ENCODE measurements at places on chromosomes 13 and 19.

DNA sequence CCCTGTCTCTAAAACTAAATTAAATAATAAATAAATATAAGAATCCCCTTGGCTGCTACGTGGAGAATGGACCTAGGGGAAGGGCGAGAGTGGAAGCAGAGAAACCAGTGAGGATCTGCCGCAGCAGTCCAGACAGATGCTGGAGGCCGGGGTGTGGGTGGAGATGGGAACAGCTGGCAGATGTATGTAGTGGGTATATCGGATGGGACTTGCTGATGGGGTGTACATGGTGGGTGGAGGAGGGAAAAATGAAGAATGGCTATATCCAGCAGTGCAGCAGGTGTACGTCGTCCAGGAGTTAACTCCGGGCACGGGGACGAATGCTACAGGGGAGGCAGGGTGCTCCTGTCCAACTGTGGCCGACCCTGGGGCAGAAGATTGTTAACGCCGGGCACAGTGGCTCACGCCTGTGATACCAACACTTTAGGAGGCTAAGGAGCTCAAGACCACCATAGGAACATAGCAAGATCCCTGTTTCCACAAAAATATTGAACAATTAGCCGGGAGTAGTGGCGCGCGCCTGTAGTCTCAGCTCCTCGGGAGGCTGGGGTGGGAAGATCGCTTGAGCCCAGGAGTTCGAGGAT is 654 bp downstream of the CEP89 start:
- no peak for DNase-seq

- DNase-seq: no peak
These were observed 48.4 kb downstream of the CAB39L start for GRCh38 chr13:49395451-49395865.

- DNase-seq: peak; percentile 15
These were observed 3.2 kb upstream of the PROZ start for GRCh38 chr13:113155201-113155600.

DNA sequence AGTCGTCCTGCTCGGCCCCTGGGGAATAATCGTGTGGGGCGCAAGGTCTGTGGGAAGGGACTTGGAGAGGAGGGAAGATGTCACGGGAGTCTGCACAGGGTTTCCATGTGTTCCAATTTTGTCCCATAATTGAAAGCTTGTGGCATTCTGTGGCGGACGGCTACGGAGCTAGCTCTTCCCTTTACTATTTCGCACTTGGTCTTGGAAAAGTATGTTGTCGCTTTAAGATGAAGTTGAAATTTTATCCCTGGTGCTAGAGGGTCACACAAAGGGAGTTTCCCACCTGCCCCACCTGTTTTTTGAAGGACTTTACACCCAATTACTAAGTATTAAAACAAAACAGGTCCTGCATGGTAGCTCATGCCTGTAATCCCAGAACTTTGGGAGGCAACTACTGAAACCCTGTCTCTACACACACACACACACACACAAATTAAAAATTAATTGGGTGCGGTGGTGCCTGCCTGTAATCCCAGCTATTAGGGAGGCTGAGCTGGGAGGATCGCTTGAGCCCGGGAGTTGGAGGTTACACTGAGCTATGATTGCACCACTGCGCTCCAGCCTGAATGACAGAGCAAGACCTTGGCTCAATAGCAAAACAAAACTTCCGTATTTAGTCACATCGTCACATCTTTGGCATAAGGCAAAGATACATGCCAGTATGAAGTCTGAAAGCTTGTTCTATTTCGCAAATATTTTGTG is 967 bp upstream of the TPT1 start:
- DNase-seq: peak; percentile 56

DNA sequence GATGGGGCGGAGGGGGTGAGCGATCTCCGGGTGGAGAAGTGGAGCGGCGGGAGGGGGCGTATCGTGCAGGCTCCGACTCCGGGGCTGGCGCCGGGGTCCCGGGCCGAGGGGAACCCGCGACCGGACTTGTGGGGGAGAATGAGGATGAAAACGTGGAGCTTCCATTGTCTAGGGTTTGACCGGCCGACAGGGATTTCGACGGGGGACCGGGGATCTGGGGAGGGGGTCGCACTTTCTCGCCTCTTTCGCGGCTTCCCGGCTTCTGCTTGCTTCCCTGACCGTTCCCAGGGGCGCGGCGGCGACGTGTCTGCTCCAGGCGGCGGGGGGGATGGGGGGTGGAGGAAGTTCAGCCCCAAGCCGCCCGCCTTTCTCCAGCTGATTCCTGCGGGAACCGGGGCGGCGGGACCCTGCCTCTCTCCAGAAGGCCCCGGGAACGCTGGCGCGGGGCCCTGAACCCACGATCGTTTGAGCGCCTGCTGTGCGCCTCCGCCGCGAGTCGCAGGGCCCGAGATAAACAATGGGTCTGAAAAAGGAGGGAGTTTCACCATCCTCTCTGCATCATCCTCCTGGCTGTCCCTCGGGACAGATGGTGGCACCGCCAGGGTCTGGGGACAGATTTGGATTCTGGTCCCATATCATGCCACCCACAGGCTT is 790 bp downstream of the TPM4 start:
- no peak for DNase-seq

- no peak for DNase-seq
These were observed 155.2 kb downstream of the LIG4 start for GRCh38 chr13:108060111-108060510.

- DNase-seq: no peak
These were observed 172.0 kb downstream of the TEX29 start for GRCh38 chr13:111492341-111492950.

GRCh38 chr19:8513036-8513686 is 806 bp downstream of the ZNF414 start:
- no peak for DNase-seq

GRCh38 chr19:913080-913748 is at the start of gene R3HDM4:
Gene R3HDM4, minus strand, starts transcription at chr19:913219. Its CDS starts 62 bp downstream, at chr19:913157.
- DNase-seq: peak; percentile 80

DNA sequence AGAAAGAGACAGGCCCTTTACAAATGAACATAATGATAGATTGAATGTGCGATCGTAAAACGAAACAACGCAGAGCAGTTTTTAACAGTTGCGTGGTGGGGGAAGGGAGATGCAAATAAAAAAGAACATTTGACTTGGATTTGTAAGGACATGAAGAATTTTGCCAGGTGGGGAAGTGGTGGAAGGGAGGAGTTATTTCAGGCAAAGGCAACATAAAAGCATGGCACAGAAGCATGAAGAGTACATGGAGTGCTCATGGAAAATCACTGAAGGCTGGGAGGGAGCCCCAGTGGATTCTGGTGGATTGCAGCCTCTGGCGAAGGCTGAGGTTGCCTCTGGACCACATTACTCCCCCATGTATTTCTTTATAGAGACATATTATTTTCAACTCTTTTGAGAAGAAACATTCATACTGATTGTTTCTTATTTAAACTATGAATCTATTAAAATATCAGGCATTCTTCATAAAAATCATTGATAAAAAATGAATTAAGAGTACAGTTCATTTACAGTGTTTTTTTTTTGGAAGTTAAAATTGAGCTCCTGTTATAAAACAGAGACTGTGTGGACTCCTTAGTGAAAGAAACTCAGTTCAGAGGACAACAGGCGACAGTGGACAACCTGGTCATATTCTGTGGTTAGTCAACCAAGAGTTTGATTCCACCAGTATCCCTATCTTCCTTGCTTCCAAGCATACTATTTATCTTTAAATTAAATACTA is 57.5 kb downstream of the STARD13 start:
- DNase-seq: no peak

DNA sequence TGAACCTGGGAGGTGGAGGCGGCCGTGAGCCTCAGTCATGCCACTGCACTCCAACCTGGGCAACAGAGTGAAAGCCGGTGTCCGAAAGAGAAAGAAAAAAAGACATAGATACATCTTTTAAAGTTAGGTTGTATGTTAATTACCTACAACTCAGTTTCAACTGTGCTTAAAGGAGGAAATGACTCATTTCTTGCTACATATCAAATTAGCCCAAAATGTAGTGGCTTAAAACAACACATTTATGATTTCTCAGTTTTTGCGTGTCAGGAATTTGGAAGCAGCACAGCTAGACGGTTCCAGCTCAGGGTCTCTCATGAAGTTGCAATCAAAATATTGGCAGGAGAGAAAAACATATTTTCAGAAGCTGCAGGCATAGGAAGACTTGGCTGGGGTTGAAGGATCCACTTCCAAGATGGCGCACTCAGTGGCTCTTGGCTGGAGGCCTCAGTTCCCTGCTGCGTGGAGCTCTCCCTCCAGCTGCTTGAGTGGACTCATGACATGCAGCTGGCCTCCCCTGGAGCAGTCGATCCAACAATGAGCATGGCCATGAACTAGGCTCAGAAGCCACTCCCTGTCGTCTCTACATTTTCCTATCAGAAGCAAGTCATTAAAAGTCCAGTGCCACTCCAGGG is 7.1 kb downstream of the LDLR start:
- DNase-seq: no peak

DNA sequence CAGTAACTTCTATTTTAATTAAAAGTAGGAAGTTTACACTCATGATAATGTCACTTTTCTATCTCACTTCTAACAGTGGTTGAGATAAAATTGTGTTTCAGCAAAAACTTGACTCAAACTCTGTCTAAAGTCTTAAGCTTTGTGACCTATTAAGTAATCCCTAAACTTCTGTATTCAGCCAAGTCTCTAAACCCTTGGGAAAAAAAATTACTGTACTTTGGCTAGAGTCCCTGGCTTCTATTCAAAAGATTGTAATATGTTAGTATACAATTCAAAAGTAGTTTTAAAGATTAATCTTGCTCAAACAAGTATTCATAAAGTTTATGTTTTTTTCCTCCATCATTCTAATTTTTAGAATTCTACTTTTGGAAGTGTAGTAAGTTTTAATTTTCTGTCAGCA is 1248.8 kb downstream of the UQCRFS1 start:
- no peak for DNase-seq

- no peak for DNase-seq
These were observed 413.2 kb downstream of the MZT1 start for GRCh38 chr13:72314210-72314609.

GRCh38 chr13:110354715-110355473 is 47.8 kb downstream of the COL4A2 start:
- no peak for DNase-seq

- no peak for DNase-seq
These were observed 4.2 kb downstream of the SMIM7 start for GRCh38 chr19:16655727-16656126.

- DNase-seq: no peak
These were observed 8.2 kb upstream of the ZNF507 start for GRCh38 chr19:32337084-32337808.

- no peak for DNase-seq
These were observed 104.7 kb upstream of the KL start for GRCh38 chr13:32911506-32911905.

DNA sequence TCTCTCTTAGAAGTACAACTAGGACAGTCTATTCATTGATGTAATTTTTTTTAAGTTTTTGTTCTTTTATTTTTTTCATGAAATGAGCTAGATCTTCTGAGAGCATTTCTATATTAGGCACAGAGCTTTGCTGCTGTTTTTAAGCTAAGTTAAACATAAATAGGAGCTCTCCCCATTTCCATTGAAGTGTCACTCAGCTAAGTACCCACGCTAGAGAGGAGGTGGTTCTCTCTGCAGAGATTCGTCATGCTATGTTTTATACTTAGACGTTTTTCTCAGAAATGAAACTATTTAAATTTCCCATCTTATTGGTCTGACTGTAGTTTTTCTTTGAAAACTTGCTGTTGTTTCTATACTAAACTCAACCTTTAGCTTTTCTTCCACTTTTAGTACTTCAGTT is 271.5 kb downstream of the PCDH9 start:
- no peak for DNase-seq

GRCh38 chr13:65112123-65112522 is 2118.0 kb downstream of the PCDH9 start:
- no peak for DNase-seq

DNA sequence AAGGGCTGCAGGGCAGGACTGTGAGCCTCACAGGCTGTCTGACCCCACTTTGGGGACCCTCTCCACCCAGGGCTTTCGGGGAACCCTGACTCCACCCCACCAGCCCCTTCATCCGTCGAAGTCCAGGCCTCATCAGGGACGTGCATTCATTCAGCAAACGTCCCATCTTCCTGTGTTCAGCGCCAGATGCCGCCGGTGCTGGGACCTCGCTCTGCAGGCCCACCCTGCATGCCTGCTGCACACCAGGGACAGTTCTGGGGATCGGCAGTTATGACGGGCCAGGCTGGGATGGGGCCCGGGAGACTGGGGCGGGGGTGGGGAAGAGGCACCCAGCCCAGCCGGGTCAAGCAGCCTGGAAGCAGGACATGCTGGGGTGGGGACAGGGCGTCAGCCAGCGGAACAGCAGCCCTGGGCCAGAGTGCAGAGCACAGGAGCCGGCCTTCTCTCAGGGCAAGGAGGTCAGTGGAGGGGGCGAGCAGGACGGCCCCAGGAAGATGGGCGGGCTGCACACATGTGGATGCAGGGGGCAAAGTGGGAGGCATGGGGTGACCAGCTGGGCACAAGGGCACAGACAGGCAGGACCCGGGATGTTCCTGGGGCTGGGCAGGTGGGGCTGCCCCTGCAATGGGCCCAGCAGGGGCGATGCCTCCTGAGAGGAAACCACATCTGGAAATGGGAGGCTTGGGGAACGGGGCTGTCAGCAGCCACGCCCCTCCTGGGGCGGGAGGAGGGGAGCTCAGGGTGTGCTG is 5.1 kb downstream of the GAMT start:
- no peak for DNase-seq

DNA sequence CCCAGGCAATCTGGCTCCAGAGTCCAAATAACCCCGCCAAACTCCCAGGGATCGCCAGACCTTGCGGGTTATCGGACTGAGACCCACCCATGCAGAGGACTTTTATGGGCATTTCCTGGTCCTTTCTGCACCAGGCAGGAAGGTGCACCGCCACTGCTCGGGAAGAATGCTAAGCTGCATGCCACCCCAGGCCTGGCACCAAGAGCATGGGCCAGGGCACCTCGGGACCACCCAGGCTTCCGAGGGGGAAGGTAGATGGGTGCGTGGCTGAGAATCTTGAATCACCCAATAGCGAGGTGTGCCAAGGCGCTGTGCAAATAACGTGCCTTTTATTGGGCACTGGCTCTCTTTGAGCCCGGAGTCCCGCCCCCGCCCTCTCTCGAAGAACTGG is 422 bp upstream of the ZNF575 start:
- DNase-seq: no peak

- DNase-seq: no peak
These were observed 201.4 kb downstream of the OXGR1 start for GRCh38 chr13:96792736-96793403.

DNA sequence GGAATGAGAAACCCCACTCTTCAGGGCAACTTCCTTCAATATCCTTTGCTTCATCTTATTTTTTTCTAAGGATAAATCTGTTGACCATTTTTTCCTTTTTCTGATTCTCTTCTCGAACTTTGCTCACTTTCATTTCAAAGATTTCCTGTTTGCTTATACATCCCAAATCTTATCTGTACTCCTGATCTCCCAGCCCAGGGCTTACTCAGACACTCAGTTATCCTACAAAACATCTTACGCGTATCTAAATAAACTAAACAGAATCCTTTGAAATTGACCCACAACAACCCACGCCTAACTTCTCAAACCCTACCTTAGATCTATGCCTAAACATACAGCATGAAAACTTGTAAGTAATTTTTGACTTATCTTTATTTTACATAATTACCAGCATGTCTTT is 179.2 kb downstream of the ABCC4 start:
- no peak for DNase-seq
